ENCODE measurements at places on chromosomes 2 and 18. TPM values are rescaled to one million over a fixed set of nuclear protein-coding genes. Genes with fewer than 3 reads are reported as not detected.

Gene RIT2
- not detected for total RNA-seq

Gene UGT1A3
- total RNA-seq = not detected

Gene CYRIA
- total RNA-seq = 5.5 TPM

Gene POMC
- 1.2 TPM for total RNA-seq

Gene NT5C1B
- not detected for total RNA-seq

Gene UGT1A10
- 0.10 TPM for total RNA-seq

Gene MGAT5
- 113 TPM for total RNA-seq

Gene RAD51AP2
- not detected for total RNA-seq

Gene KLHL30
- 5.2 TPM for total RNA-seq

Gene HOXD4
- total RNA-seq = 4.6 TPM

Gene UBXN2A
- 9.5 TPM for total RNA-seq

Gene CABYR
- 5.7 TPM for total RNA-seq

Gene SERPINB10
- total RNA-seq = not detected

Gene IHH
- not detected for total RNA-seq

Gene ASB18
- not detected for total RNA-seq

Gene RFX8
- 6.4 TPM for total RNA-seq

Gene ARHGAP28
- total RNA-seq = 0.03 TPM

Gene MEP1B
- not detected for total RNA-seq

Gene EVX2
- not detected for total RNA-seq

Gene HOXD12
- not detected for total RNA-seq

Gene SP110
- 4.8 TPM for total RNA-seq

Gene CRYBA2
- total RNA-seq = not detected

Gene RNF152
- 36.8 TPM for total RNA-seq

Gene SLC40A1
- 53.8 TPM for total RNA-seq

Gene SP140L
- 8.2 TPM for total RNA-seq

Gene TEKT4
- not detected for total RNA-seq

Gene G6PC2
- total RNA-seq = not detected

Gene COLEC12
- 21.1 TPM for total RNA-seq

Gene HOXD11
- total RNA-seq = not detected

Gene CCDC142
- total RNA-seq = 24.4 TPM

Gene SULT1C2
- 0.23 TPM for total RNA-seq

Gene COBLL1
- 16.1 TPM for total RNA-seq

Gene AFTPH
- 29.6 TPM for total RNA-seq

Gene MLPH
- 14.2 TPM for total RNA-seq

Gene WDR54
- total RNA-seq = 42.1 TPM

Gene TIGD1
- total RNA-seq = 2.2 TPM

Gene MAP3K20
- 75.4 TPM for total RNA-seq

Gene TTC31
- total RNA-seq = 12.1 TPM

Gene C2orf78
- not detected for total RNA-seq

Gene CLIP4
- 42.6 TPM for total RNA-seq

Gene CCDC74A
- total RNA-seq = 8.9 TPM

Gene CEBPZOS
- 16.7 TPM for total RNA-seq

Gene ABCG8
- not detected for total RNA-seq

Gene GAL3ST2
- 0.46 TPM for total RNA-seq

Gene ERBB4
- 2.6 TPM for total RNA-seq

Measured in smooth muscle cell of the pulmonary artery (primary cell).